Psoas muscle (tissue), 8 donors: ENCODE measurements at places on chromosomes 1 and 21. TPM values are rescaled to one million over a fixed set of nuclear protein-coding genes. Genes with fewer than 3 reads are reported as not detected.
A peak's percentile ranks its signal among the peaks of the same experiment; 100 is the strongest.

DNA sequence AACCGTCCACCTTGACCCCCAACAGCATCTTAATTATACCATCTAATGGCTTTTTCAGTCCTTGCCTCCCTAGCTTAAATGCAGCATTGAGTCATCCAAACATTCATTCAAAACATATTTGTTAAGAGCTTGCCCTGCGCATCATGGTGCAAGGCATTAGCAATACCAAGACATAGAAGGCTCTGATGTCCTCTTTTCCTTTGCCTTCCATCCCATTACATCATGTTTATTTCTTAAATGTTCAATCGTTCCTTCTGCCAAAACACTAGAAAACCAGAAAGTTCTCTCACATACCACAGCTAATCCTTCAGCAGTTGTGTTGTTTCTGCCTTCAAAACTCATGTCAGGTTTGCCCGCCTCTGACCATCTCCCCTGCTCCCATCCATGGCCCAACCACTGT lies 29.8 kb upstream of the VTCN1 start:
- no peak for DNase-seq

- DNase-seq = no peak
These were observed 11.8 kb downstream of the SIM2 start for GRCh38 chr21:36710729-36711048.

DNA sequence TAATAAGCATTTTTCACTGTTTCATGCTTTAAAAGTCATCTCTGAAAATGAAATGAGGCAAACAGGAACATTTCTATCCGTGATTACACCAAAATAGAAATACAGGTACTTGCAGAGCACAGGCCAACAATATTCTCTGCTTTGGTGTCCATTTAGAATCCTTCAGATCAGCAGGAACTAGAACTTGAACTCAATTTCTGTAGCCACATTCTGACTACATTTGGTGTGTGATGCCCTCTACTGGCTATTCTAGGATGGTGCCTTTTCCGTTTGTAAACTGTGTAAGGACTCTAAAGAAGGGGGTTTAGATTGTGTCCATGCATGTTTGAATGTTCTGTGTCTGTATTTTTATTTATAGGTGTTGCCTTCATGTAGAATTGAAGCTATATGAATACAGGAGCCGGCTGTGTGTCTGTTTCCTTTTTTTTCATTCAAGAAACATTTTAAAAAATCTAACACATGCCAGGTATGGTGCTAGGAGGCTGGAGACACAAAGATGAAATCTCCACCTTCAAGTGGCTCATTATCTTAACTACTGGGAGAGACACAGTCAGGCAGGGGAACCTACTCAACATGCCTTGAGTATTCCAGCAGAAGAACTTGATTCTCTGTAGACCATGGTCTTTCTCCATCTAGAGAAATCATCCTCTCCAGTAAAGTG lies 7.6 kb upstream of the ZNF326 start:
- no peak for DNase-seq

- peak; percentile 44 for DNase-seq
These were observed 114.1 kb downstream of the LHX4 start for GRCh38 chr1:180343921-180344769.

- no peak for DNase-seq
These were observed 109.6 kb upstream of the GJB5 start for GRCh38 chr1:34645109-34645688.

CAP1 gene
- total RNA-seq = 71.0 TPM

MORC3 gene
- total RNA-seq = 27.8 TPM

NLRP3 gene
- total RNA-seq = 0.48 TPM

COA7 gene
- 29.1 TPM for total RNA-seq

DNA sequence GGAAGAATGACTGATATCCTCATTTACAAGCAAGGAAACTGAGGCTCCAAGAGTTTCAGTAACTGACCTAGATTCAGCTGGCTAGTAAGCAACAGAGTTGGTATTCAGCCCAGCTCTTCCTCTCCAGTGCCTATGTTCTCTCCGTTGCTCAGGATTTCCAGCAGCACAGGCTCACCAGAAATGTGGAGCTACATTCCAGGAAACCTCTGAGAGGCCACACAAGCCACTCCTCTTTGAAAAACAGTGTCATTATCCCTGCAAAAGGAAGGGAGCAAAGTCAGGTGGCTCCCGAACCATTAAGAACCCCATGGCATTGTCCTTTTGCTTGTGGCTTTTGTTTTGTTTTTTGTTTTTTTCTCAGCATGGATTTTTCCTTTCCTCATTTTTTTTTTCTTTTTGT lies 40.6 kb upstream of the DUSP10 start:
- no peak for DNase-seq

DNA sequence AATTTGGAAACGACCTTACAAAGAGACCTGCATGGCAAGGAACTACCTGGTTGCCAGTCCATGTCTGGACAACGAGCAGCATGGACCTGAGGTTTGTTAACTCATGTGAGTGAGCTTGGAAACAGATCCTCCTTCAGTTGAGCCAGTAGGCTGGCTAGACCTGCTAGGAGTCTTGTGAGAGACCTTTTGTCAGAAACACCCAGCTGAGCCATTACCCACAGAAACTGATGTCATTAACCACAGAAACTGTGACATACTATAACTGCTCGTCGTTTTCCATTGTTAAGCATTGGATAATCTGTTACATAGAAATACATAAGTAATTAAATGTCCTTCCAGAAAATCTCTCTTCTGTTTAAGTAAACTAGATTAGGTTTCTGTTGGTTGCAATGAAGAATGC lies 211.1 kb upstream of the C21orf91 start:
- no peak for DNase-seq

CAMSAP2 gene
- total RNA-seq = 53.0 TPM

DNA sequence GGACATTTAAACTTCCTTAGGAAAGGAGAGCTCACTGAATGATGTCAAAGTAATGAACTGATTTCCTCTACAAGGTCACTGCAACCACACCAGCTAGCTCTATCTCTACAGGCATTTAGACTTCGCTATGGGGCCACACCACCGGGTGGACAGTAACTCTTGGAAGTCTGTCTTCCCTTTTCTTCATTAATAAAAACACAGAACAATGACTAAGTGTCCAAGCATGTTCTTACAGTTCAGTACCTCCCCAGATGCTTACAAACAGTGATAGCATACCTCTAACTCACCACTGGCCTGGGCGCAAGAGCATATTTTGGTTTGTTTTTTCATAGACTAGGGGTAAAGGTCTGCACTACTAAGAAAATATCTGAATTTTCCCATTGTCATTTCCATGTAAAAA lies 54.6 kb downstream of the SIM2 start:
- DNase-seq = no peak

CDC7 gene
- total RNA-seq = 1.2 TPM

DNA sequence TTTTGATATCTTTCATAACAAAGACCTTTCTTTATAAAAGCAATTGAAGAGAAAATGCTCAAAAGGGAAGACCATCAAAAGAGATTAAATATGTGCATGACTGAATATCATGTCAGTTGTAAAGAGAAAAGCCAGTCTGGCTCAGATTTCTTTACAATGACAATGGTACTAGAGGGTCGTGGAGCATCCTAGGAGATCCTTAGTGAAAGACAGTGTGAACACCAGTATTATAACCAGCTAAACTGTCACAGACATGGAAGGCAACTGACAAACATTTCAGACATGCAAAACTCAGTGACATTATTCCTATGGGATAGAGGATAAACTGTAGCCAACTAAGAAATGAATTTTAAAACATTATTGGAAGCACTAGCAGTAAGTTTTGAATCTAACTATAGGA lies 27.1 kb upstream of the ADARB1 start:
- no peak for DNase-seq

- no peak for DNase-seq
These were observed 27.8 kb upstream of the EPS8L3 start for GRCh38 chr1:109791495-109792043.

HOOK1 gene
- 0.34 TPM for total RNA-seq

- no peak for DNase-seq
These were observed 41.5 kb upstream of the GBP6 start for GRCh38 chr1:89322402-89322801.

RBM11 gene
- not detected for total RNA-seq

DNA sequence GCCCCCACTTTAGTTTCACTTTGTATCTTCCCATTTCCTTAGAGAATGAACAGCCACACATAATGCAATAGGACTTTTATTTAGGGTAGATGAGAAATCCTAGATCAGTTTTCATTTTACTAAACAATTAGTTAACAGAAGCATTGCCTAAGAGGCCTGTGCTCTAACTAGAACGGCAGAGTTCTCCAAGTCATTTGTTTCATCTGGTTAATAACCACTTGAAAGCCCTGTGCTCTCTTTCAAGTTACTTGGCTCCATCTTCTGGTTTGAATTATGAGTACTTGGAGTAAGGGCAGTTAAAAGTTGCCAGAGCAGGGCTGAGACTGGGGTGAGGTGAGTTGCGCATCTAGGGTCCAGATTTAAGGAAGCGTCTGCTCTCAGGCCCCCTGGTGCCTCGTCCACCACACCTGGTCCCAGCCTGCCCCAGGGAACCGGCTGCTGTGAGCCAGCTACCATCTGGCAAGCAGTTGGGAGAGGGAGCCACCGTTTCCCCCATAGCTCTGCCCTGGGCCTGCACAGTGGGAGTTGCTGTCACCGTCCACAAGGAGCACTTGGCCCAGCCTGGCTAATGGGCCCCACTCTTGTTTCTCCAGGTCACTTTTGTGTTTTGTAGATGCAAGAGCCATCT lies 18.1 kb upstream of the SLC44A3 start:
- peak; percentile 61 for DNase-seq

DNA sequence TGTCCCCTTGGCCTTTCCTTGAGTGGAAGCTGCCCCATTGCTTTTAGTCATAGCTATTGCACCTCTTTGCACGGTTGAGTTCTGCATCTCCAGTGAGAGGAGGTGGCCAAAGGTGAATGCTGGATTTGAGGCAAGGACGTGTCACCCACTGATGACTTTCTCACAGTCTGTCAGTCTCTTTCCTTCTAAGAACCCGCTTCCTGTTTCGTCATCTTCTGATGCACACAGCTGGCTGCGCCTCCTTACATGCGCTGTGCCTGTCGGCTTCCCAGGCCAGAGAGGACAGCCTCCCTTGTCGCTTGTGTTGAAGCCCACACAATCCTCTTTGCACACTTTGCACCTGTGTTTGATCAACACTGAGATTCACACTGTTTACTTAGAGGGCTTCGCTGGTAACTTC lies 41.8 kb upstream of the PWP2 start:
- no peak for DNase-seq

GBP1 gene
- 3.9 TPM for total RNA-seq

- no peak for DNase-seq
These were observed 105.5 kb downstream of the RPE65 start for GRCh38 chr1:68344208-68344607.

DNA sequence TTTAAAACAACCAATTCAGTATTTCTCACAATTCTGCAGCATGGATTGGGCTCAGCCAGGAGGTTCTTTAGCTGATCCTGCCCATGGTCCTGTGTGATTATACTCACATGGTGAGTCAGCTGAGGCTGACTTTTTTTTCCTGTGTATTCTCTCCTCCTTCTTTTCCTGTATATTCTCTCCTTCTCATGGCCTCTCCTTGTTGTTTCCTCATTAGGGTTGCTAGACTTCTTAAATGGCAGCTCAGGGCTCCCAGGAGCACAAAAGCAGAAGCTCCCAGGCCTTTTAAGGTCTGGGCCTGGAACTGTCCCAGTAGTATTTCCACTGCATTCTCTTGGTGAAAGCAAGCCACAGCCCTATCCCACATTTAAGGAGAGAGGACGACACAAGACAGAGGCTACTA lies 26.8 kb downstream of the VANGL1 start:
- DNase-seq = no peak

GSTM5 gene
- 0.81 TPM for total RNA-seq

LCE6A gene
- not detected for total RNA-seq

GRCh38 chr1:164440232-164440631 lies 118.8 kb upstream of the PBX1 start:
- DNase-seq = no peak

- DNase-seq = no peak
These were observed 26.9 kb downstream of the KRTAP19-8 start for GRCh38 chr21:31011412-31011811.

- no peak for DNase-seq
These were observed 182.4 kb downstream of the DISC1 start for GRCh38 chr1:231808990-231809389.

- DNase-seq = no peak
These were observed 203.0 kb downstream of the SLC35F3 start for GRCh38 chr1:234107416-234108021.

AMY1B gene
- not detected for total RNA-seq

DNA sequence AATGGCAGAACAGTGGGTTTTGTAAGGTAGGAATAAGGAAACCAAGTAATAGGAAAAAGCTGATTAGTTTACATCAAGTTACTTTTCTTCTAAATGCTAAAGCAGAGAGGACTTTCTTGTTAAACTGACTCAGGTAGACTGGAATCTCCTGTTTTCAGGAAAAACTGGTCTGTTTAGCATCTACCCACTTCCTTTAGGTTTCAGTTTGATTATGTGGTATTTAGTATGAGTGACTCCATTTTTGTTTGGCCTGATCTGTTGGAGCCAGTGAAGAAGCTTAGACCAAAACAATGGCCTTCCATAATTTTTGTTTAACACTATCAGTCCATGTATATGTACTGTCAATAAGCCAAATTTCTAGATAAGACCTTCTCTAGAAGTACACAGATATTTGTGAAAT lies 88.4 kb downstream of the EPB41 start:
- no peak for DNase-seq

DNA sequence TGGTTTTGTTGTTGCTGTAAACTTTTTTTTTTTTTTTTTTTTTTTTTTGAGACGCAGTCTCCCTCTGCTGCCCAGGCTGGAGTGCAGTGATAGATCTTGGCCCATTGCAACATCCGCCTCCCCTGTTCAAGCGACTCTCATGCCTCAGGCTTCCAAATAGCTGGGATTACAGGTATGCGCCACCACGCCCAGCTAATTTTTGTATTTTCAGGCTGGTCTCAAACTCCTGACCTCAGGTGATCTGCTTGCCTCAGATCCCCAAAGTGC lies 78.9 kb upstream of the SLC45A1 start:
- peak; percentile 29 for DNase-seq

DNA sequence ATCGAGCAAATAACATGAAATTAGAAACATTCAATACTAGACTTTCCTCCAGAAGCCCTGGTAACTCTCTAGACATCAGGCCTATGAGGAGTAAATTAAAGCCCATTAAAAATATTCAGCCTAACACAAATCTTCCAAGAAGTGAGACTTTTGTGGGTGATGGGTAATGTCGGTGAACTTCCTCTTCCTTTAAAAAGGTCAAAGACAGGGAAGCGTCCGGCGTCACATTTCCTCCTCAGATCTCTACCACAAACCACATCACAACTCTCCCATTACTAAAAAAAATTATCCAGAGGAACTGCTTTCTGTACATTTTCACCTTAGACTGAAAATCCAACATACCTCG lies 1.4 kb downstream of the EIF4G3 start:
- no peak for DNase-seq

OR2L5 gene
- not detected for total RNA-seq

C1QTNF12 gene
- 0.75 TPM for total RNA-seq

DNA sequence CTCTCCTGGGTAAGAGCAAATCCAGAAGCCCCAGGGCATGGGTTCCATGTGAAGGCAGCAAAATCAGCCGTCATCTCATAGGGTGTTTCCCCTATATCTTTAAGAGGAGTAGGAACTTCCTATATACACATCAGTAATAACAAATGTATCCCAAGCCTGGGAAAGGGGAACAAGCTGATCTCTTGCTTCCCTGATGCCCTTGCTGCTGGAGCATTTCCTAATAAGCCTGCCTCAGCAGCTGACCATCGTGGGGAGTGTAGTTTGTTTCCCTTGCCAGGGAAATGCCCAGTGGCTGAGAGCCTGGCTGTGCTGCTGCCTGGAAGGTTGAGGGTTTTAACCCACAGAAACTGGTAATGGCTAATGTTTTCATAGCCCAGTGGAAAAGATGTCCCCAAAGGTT lies 177.0 kb downstream of the NPHP4 start:
- DNase-seq = no peak

- no peak for DNase-seq
These were observed 3.1 kb downstream of the ASCL5 start for GRCh38 chr1:201123866-201124265.
